Activated CD8-positive, alpha-beta memory T cell treated with anti-CD3 and anti-CD28 coated beads for 1 hour (primary cell): ENCODE measurements at places on chromosomes 11 and 22.
A peak's percentile ranks its signal among the peaks of the same experiment; 100 is the strongest.

DNA sequence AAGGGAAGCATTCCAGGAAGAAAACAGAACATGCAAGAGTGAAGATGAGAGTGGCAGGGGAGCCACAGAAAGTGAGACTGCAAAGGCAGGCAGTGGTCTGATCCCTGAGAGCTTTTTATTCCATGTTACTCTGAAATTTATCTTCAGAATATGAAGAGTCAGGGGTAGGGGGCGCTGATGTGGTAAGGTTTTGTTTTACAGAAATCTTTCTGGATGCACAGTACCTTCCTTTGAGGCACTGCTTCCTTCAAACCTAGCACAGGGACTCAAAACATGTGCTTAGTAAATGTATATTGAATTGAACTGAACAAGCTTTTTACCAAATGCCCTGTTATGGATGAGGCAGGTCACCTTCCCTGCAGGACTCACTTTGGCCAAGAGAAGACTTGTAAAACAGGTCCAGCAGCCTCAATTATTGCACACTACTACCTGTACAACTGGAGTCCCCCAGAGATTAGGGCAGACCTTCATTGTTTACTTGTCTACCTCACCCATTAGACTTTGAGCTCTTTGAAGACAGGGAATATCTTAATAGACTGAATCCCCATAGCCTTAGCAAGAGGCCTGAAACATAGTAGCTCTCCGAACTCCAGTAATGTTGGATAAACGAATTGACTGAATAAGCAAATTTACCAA is 2.2 kb downstream of the PAK1 start:
- DNase-seq = no peak

DNA sequence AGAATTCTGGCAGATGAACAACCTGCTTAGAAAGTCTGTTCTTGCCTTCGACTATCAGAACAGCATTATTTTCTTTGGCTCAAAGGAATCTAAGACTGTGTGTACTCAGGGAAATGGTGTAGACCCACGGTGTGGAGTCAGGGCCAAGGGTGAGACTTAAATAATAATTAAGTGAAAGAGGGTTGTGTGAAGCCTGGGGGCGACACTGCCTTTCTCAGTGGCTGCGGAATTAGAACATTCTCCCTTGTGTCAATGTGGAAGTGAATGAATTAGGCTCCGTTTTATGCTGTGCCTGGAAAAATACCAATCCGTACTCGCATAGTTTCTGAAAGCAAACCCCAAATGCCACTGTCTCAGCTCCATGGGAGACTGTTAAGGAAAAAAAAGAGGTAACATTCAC is 50.7 kb downstream of the NAV2 start:
- no peak for DNase-seq

GRCh38 chr11:79419120-79419519 is 21.7 kb downstream of the TENM4 start:
- DNase-seq = no peak

GRCh38 chr22:34638128-34638527 is 427.8 kb upstream of the ISX start:
- no peak for DNase-seq

- no peak for DNase-seq
Measured at GRCh38 chr11:103942646-103943045, 93.8 kb upstream of the DDI1 start.

DNA sequence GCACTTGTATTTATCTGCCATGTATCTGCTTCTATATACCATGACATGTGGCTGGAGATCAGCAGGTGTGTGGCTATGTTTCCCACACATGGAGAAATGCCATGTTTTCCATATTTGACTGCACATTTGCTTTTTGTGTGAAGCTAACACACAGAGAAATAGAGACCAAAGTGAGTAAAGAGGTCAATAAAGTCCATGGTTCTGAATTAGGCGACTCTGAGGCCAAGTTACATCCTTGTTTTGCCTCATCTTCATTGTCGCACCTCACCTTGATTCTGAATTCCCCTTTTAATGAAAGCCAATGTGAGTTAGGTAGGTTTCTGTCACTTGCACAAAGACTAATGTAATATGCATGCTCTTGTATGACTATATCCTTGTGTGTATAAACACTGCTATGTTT is 194.1 kb downstream of the INSC start:
- no peak for DNase-seq

- peak; percentile 13 for DNase-seq
Measured at GRCh38 chr11:61871158-61871597, 20.2 kb downstream of the FADS3 start.

- no peak for DNase-seq
Measured at GRCh38 chr11:130170345-130170744, 10.8 kb downstream of the ST14 start.

- no peak for DNase-seq
Measured at GRCh38 chr22:19632668-19633148, 81.6 kb upstream of the SEPTIN5 start.
